ENCODE measurements at places on chromosomes 13 and 19.

DNA sequence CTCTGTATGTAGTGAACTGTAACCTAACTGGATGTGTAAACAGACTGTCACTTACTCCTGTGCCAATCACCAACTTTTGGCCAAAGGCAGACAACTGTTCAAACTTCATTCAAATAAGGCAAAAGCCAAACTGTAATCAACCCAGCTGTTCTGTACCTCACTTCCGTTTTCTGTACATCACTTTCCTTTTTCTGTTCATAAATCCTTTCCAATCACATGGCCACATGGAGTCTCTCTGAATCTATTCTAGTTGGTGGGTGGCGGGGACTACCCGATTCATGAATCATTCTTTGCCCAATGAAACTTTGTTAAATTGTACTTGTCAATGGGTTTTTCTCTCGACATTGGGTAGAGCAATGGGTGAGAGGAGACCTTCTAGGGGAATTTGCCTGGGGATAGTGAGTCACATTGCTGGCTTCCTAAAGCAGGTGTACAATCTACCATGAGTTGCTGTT is 178.3 kb upstream of the RFC3 start:
- DNase-seq = no peak

GRCh38 chr19:7262470-7262869 is 31.7 kb downstream of the INSR start:
- no peak for DNase-seq

DNA sequence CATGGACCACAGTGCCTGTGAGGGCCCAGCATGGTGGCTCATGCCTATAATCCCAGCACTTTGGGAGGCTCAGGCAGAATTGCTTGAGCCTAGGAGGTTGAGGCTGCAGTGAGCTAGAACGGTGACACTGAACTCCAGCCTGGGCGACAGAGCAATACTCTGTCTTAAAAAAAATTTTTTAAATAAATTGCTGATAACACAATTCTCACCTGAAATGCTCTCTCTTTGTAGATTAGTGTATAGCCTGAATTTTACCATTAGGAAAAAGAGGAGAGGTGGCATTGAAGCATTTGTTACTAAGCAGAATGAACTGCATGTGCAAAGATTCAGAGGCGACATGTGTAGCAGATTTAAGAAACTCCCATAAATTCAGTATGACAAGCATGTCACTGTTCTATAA is 29.1 kb upstream of the MAP3K10 start:
- DNase-seq = no peak

DNA sequence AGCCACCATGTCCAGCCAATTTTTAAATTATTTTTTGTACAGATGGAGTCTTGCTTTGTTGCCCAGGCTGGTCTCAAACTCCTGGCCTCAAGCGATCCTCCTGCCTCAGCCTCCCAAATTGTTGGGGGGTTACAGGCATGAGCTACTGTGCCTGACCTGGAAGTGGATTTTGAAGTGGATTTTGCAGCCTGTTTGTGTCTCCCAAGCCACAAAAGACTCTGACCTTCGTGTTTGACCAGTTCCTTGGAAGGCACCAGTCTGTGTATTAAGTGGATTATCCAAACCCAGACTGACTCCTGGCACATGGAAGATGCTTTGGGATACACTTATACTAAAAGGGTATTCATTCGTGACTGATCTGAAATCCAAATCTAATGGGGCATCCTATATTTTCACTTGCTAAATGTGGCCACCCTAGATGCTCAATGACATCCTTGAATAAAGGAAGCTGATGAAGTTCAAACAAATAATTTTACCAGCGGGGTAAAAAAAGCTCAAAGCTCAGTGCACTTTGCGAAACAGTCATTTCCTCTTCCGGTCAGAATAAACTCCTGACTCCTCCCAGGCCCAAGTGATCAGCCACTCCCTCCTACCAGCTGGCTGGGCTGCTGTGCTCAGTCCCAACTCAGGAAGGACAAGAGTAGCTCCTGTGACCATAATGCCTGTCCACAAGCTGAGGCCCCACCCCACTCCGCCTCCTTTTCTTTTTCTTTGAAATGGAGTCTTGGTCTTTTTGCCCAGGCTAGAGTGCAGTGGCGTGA is 32.6 kb upstream of the GATAD2A start:
- DNase-seq = no peak

GRCh38 chr19:58181902-58182576 is 822 bp upstream of the ZNF274 start:
- DNase-seq = no peak

DNA sequence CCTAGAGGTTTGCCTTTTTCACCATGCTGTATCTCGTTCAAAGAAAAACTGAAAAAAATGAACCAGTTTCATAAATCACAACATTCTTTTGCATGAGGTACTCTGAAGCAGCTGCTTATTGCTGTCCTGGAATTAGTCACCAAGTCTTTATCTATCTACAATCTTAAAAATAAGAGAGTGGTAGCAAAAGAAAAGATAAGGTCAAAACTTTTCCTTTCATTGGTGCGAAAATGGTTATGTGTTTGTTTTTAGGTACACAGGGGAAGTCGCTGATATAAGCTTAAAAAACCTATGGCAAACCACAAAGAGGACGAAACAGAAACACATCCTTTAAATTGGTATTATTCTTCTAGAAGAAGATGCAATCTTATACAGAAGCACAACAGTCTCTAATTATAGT is 20.7 kb downstream of the OBI1 start:
- no peak for DNase-seq

DNA sequence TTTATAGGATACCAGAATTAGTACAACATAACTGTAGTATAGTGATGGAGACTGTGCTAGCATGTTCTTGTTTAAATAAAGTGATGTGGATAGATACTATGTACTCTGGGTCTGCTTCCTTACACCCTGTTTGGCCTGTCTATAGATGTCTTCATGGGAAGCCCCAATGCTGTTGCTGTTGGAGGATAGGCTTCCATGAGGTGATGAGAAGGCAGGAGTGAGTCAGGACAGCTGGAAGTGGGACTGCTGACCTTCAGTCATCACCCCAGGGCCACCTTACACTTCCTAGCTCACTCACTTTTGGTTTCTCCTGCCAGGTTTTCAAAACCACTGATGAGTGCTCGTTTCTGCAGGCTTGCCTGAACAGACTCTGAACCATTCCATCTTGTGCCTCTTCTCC is 4.2 kb downstream of the KCTD4 start:
- DNase-seq = no peak

GRCh38 chr19:7381073-7381390 is 32.3 kb downstream of the ARHGEF18 start:
- no peak for DNase-seq

GRCh38 chr13:44679597-44679996 is 103.5 kb upstream of the TSC22D1 start:
- DNase-seq = no peak

- no peak for DNase-seq
Observed at GRCh38 chr13:76293751-76294150, 592.5 kb downstream of the KCTD12 start.

GRCh38 chr13:21075011-21075378 is 13.6 kb upstream of the LATS2 start:
- DNase-seq = no peak

GRCh38 chr19:35557539-35558399 is 5.7 kb downstream of the ATP4A start:
- peak; percentile 96 for DNase-seq

DNA sequence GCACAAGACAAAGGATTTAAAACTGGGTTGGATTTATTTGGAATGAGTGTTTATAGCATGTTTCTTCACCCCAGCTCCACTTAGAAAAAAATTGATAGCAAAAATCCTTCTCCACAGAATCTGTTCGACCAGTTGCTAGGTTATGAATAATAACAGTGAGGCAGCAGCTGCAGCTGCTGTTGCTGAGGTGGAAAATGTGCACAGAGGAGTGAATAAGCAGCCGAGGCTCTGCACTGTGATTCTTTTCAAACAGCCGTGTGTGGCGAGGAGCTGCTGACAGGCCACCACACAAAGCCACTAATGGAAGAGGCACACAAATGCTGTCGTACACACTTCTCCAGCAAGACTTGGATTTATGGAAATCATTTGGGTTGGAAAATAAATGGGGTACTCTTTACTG is 6.4 kb upstream of the RASL11A start:
- DNase-seq = peak; percentile 30

DNA sequence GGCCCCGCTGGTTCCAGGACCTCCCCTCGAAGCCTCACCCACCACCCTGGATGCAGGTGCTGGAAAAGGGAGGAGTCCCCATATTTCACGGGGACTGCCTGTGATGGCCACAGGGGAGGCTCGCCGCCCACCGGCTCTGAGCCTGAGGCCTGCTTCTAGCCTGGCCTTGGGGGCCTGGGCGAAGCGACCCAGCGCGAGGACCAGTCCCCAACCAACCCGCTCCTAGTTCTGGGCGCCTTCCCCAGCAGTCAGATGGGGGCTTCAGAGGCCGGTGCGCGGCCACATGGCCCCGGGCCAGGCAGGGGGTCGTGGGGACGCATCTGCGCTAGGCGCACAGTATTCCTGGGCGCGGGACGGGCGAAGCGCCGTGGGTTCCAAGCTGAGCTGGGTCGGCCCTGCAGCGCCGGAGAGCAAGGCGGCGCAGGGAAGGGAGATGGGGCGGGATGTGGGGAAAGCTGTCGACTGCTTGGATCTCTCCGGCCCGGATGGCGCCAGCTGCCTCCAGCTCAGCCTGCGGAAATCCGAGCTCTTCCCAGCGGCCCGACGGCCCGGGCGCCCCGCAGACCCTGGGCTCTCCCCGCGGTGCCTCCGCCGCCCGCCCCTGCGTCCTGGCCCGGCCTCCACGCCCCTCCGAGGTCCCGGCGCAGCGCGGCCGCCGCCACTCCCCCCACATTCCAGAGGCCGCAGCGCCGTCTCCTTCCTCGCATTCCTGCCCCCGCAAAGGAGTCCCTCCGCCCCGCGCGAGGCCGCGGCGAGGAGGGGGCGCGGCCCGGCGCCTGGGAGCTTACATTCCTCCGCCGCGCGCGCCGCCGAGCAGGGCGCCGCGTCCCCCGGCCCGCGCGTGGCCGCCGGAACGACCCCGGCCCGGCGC is at the start of gene WTIP:
Gene WTIP, plus strand, starts transcription at position 788 of the 871 bp plus-strand sequence. CDS start 217 bp downstream, outside the sequence.
- DNase-seq = peak; percentile 78

- DNase-seq = no peak
Observed at GRCh38 chr19:15721268-15721667, 6.6 kb upstream of the OR10H2 start.

GRCh38 chr13:26752671-26753070 is 7.9 kb downstream of the GPR12 start:
- DNase-seq = no peak

All from SK-N-SH (cell line).